ENCODE measurements at places on chromosomes 6 and 20.

DNA sequence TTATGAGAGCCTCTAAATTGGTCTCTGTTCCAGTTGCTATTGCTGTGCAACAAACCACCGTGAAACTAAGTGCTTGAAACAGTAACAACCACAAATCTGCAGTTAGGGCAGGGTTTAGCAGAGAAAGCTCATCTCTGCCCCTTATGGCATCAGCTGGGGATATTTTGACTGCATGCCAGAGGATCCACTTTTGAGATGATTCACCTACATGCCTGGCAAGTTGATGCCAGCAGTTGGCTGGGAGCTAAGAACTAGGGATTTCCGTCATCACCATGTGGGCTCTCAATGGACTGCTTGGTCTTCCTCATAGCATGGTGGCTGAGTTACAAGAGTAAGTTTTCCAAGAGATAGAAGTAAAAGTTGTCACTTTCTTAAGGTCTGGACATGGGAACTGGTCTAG, 35.1 kb downstream of the PLCB4 start:
- no peak for DNase-seq

- no peak for DNase-seq
Measured at GRCh38 chr6:130991422-130992137, 71.5 kb downstream of the EPB41L2 start.

DNA sequence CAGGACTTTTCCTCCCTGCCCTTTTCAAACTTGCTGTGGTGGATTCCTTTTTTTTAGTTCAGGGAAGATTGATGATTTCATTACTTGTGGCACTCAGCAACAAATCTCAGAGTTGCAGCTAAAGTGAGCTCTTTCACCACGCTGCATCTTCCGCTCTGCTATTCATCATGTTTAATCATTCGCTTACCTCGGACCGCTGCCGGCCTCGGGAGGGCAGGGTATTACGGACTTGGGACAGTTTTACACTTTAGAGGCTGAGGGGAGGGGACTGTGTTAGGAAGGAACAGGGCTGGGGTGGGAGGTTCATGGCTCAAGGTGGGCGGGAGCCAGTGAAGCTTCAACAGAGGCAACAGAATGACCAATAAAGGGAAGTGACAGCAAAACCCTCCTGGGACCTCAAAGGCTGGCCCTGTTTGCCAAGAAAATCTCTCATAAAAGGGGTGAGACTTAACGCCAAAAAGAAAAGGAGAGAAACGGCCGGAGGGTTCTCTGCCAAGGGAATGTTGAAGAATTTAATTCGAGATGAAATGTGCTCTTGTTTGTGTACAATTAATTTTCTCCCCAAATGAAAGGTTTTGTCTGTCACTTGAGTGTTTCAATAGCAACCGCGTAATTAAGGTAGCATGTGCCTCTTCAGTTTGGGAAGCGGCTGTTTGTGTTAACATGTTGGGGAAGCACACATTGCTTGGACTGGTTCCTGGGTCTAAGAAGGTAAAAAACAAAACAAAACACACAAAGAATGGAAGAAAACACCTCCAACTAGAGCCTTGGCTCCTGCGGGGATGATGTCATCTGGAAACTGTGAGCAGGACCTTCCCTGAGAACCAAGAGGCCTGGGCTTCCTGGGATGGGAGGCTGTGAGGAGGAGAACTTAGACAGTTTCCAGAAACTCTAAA, 72.5 kb upstream of the SULF2 start:
- no peak for DNase-seq

- no peak for DNase-seq
Measured at GRCh38 chr6:147201885-147202515, 2.2 kb upstream of the STXBP5 start.

All from T-helper 17 cell (primary cell).